ENCODE measurements at places on chromosomes 6 and 20. TPM values are rescaled to one million over a fixed set of nuclear protein-coding genes. Genes with fewer than 3 reads are reported as not detected.

- no peak for DNase-seq
- no peaks in the 10 kb centered on the region for H3K36me3 ChIP-seq
- no peaks in the 10 kb centered on the region for H3K4me1 ChIP-seq
- H3K4me3 ChIP-seq, result no peak overlapping the region
- no peaks in the 10 kb centered on the region for H3K27me3 ChIP-seq
- H3K27ac ChIP-seq, result no peak overlapping the region
Observed at GRCh38 chr6:155542036-155542435, 86.4 kb upstream of the NOX3 start.

DNA sequence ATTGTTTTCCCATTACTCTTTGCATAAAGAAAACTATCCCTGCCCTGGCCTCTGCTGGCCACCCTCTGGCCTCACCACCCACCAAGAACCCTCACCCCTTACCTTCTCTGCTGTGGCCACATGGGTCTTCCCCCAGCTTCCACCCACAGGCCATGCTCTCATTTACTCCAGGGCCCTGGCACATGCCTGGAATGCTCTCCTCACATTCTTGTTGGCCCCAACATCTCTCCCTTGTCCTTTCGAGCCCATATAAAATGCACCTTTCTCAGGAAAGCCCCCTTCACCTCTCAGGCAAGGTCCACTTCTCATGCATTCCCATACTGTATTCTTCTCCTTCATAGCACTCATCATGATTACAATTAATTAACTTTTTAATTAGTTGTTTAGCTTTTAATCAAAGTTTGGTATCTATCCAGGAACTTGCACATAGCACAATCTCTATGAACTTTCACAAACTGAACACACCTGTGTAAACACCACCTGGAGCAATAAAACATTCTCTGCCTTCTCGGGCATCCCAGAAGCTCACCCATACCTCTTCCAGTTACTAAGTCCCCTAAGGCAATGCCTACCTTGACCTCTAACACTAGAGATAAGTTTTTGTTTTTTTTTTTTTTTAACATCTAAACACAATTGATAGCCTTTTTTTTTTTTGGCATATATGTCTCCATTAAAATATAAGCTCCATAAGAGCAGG is 617.2 kb downstream of the PTPRT start:
- DNase-seq, result no peak
- H3K27me3 ChIP-seq, result no peaks in the 10 kb centered on the region
- H3K4me3 ChIP-seq, result no peak overlapping the region
- no peaks in the 10 kb centered on the region for H3K4me1 ChIP-seq

- H3K27me3 ChIP-seq, result no peaks in the 10 kb centered on the region
- no peak overlapping the region for H3K4me3 ChIP-seq
- H3K4me1 ChIP-seq, result no peaks in the 10 kb centered on the region
- no peak overlapping the region for H3K27ac ChIP-seq
- no peak for DNase-seq
Observed at GRCh38 chr20:49149281-49150045, 38.7 kb downstream of the STAU1 start.

- H3K27ac ChIP-seq, result no peak overlapping the region
- no peaks in the 10 kb centered on the region for H3K36me3 ChIP-seq
- no peak overlapping the region for H3K4me3 ChIP-seq
Observed at GRCh38 chr6:33585403-33586107, 5.5 kb upstream of the BAK1 start.

DNA sequence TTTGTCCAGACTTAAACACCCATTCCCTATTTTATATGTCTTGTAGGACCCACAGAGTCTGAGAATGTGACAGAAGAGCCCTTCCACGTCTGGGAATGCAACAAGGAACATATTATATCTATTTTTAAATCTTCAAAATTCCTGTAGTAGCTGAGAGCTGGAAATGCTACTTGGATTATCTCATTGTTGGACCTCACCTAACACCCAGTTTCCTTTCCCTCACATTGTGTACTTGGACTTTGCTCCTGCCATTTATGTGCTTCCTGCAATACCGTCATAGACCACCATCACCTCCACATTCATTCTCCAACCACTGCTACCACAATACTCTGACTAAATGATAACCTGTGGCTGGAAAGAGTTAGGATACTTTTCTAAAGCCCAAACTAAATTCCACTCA is 335.4 kb downstream of the COL12A1 start:
- no peak overlapping the region for H3K4me3 ChIP-seq
- H3K4me1 ChIP-seq, result no peaks in the 10 kb centered on the region
- DNase-seq, result no peak
- H3K27me3 ChIP-seq, result no peaks in the 10 kb centered on the region
- no peak overlapping the region for H3K27ac ChIP-seq

GRCh38 chr20:3071610-3072529 is at the start of gene OXT:
TSS of gene OXT (plus strand) at chr20:3071620. CDS start at chr20:3071656, 36 bp downstream.
- no peaks in the 10 kb centered on the region for H3K4me1 ChIP-seq
- H3K27ac ChIP-seq, result no peak within 1 kb of the TSS
- no peaks in the 10 kb centered on the region for H3K36me3 ChIP-seq

DNA sequence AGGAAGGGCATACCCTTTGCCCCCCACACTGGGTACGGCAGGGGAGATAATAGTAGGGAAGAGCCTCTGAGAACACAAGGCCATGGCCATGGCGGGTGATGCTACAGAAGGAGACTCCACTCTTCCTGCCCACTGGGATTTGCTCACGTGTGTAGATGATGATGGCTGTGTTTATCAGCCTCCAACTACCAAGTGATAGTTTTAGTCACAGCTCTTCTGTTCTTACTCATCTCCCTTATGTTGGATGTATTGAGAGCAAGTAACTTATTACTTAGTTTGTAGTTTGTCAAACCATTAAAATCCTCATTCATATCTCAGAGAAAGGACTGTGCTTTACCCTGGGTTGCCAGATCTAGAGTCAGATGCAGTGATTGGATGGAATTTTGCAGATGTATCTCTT is 66.0 kb downstream of the CDH26 start:
- no peaks in the 10 kb centered on the region for H3K4me1 ChIP-seq
- no peak for DNase-seq
- no peaks in the 10 kb centered on the region for H3K27me3 ChIP-seq
- no peak overlapping the region for H3K4me3 ChIP-seq
- no peaks in the 10 kb centered on the region for H3K36me3 ChIP-seq

DNA sequence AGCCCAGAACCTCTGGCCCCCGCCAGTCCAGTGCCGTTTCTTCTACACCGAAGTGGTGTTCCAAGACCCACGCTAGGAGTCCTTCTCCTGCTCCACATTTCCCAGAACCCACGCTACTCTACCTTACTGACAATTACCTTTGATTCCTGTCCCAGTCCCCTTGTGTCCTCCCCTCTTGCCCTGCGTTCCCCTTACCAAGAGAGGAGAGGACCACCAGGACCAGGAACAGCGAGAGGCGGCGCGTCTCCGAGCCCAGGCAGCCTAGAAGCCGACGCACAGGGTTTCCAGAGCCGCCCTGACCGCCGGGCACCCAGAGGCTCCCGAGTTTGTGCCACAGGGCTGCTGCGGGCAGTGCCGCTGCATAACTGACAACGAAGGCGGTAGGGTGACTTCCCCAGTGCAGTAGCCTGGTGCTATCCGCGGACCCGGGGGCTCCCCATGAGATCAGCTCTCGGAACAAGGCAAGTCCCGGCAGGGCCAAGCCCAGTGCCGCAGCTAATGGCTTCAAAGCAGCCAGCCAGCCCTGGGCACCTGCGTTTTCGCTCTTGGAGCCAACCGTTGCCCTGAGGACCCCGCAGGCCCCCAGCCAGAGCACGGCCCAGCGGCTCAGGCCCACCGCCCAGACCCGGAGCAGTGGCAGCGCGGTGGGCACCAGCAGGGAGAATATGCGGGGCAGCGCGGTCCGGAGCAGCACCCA is 512 bp downstream of the TAP1 start:
- peak; percentile 68 for DNase-seq
- H3K27me3 ChIP-seq, result no peaks in the 10 kb centered on the region
- peaks cover 35% of the 10 kb centered on the region for H3K36me3 ChIP-seq

DNA sequence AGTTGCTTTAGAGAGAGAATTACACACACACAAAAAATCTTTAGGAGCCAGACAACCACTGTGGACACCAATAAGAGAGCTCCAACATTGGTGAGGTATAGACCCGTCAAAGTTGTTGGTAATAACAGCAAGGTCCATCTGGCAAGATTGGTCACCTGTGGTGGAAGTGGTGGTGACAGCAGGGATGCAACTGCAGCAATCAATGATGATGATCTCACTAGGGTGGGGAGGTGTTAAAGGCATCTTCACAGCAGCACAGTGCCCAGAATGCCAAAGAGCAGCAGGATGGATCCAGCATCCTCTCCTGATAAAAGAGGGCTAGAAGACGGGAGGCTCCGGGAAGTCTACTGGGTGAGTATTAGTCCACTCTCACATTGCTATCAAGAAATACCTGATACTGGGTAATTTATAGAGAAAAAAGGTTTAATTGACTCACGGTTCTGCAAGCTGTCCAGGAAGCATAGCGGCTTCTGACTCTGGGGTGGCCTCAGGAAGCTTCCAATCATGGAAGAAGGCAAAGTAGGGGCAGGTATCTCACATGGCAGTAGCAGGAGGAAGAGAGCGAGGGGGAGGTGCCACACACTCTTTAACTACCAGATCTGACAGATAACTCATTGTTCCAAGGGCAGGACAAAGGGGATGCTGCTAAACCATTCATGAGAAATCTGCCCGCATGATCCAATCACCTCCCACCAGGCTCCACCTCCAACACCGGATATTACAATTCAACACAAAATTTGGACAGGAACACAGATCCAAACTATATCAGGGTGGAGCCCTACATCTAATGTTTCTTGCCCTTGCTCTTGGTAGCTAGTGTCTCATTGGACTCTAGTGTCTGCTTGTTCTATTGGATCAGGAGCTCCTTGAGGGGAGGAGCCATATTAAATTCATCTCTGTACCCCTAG is 48.9 kb downstream of the KLHL31 start:
- no peaks in the 10 kb centered on the region for H3K4me1 ChIP-seq
- H3K4me3 ChIP-seq, result no peak overlapping the region
- no peaks in the 10 kb centered on the region for H3K27me3 ChIP-seq

DNA sequence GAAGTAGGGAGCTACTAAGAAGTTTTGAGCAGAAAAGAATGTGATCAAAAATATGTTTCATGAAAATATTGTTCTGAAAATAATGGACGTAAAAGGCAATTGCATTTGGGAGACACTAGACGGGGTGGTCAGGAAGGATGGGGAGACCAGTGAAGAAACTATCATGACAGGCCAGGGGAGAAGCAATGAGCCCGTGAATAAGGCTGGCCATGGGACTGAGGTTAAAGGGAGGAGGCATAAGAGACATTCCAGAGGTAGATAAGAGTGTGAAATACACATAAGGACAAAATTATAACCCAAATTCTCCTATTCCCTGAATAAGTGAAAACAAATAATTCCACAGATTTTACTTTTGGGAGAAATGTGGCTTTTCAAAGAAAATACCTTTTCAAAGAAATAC is 51.7 kb downstream of the MARCKS start:
- H3K4me1 ChIP-seq, result no peaks in the 10 kb centered on the region
- no peaks in the 10 kb centered on the region for H3K27me3 ChIP-seq
- no peak overlapping the region for H3K4me3 ChIP-seq
- no peaks in the 10 kb centered on the region for H3K36me3 ChIP-seq

Gene OLIG3
- total RNA-seq, result not detected

Gene KIAA1586
- 4.7 TPM for total RNA-seq

Gene TRIM10
- not detected for total RNA-seq

Gene DDX43
- 0.85 TPM for total RNA-seq

Gene BTN1A1
- total RNA-seq, result not detected

All from right atrium auricular region (tissue), 2 donors.